ENCODE measurements at places on chromosomes 6 and 20. TPM values are rescaled to one million over a fixed set of nuclear protein-coding genes. Genes with fewer than 3 reads are reported as not detected.

GRCh38 chr20:13325033-13325432 is 104.0 kb downstream of the ISM1 start:
- DNase-seq = no peak

DNA sequence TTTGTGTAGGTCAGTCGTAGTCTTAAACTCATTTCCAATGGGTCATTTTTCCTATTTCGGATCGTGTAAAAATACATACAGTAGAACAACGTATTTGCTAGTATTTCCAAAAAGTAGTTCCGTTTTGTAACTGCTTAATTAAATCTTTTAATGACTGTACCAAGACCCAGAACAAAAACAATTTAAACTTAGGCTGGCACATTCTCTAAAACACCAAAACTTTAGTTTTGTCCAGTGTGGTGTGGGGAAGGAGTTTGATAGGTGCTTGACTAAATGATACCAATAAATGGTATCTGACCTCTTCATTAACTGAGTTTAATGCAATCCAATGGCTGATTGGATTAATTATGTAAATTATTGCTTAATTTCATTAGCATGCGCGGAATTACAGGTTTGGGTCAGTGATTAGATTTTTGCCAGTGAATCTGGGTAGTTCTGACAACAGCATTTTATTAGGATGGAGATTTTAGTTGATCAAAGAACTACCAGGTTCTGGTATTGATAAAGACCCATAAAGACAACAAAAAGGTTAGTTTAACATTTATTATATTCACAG is 20.8 kb downstream of the OR2B2 start:
- DNase-seq = no peak

Gene MDFI
- total RNA-seq = 51.2 TPM

Gene POU5F1
- not detected for total RNA-seq

DNA sequence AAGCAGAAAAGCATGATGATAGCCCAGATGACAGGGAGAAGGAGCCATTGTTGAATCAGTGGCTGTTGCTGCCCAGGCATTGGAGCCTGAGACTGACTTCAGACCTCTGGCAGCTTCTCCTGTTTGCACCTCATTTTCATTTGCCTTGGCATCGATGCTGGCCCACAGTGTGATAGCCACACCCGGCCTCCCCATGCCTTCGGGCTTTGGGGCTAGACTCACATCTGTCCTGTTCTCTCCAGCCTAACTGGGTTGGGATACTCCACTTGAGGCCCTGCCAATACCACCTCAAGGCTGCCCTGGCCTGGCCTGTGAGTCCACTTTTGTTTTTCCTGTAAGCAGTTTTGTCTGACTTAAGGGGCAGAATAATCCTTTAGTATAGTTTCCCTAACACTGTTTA is 140.4 kb downstream of the UST start:
- no peak for DNase-seq

Gene KCNQ2
- 116 TPM for total RNA-seq

DNA sequence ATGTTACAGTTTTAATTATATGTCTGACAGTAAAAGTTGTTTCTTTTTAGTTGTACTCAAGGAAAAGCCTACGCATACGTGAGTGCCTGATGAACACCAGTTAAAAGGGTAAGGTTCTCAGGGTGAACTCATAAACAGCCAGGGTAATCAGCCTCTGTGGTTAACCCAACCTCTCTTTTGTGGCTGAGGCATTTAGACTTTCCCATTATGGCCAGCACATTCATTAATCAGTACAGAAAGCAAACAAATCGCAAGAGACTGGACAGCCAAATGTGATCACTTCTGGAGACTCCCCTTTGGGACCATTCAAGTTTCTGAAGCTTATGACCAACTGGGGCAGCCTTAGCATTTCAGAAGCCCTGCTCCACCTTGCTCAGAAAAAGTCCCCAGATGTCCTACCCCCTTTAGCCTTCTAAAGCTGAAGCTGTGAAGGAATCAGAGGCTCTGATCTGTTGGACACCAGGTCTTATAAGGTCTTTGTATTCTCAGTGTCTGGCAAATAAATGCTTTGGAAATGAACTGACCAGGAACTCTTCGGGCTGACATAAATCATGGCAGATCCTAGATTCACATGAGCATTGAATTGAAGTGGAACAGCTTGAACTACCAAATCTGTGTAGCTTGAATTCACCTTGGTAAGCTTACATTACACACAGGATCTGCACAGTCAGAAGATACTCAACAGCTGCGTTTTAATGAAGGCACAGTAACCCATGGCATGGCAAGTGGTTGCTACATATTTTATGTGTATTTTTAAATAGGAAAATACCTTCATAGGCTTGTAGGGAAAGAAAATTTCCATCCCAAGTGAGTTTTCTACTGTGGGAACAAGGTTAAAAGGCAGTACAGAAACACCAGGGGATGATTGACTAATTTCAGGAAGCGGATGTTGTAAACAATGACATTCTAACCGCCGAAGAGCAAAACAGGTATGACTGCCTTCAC is 18.7 kb downstream of the IL20RA start:
- DNase-seq = no peak

Gene PHACTR1
- 35.8 TPM for total RNA-seq

- DNase-seq = peak; percentile 53
These were observed 18.0 kb downstream of the CDYL start for GRCh38 chr6:4794140-4794707.

DNA sequence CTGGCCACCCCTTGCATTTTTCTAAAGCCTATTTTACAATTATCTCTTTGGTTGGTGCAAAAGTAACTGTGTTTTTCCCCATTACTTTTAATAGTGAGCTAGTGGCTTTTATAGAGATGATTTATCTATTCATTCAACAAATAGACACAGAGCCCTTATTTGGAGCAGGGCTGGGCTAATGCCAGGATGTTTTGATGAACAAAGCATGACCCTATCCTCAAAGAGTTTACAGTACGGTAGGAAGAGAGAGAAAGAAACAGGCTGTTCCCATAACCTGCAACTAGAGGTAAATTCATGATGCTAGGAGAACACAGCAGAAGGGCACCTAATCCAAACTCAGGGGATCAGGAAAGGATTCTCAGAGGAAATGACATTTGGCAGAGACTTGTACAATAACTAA is 37.3 kb upstream of the UST start:
- no peak for DNase-seq

GRCh38 chr20:24631173-24631505 is 161.7 kb downstream of the SYNDIG1 start:
- no peak for DNase-seq
